ENCODE measurements at places on chromosomes 4 and X. TPM values are rescaled to one million over a fixed set of nuclear protein-coding genes. Genes with fewer than 3 reads are reported as not detected.

The DCAF12L1 gene
- total RNA-seq: not detected

The XAGE3 gene
- total RNA-seq: not detected

The TECRL gene
- total RNA-seq: not detected

The TMSB15B gene
- total RNA-seq: 7.7 TPM

The RAB33B gene
- total RNA-seq: 4.5 TPM

The TCEAL7 gene
- not detected for total RNA-seq

The OPN1MW gene
- not detected for total RNA-seq

The NUDT11 gene
- total RNA-seq: 6.1 TPM

The TCP11X2 gene
- not detected for total RNA-seq

The ETDB gene
- not detected for total RNA-seq

The TASL gene
- 5.2 TPM for total RNA-seq

The TRIM2 gene
- total RNA-seq: 0.18 TPM

The PPP2R2C gene
- total RNA-seq: not detected

The F8A2 gene
- total RNA-seq: not detected

The EPGN gene
- not detected for total RNA-seq

The STK32B gene
- total RNA-seq: not detected

The C4orf50 gene
- 0.18 TPM for total RNA-seq

The NXF2 gene
- total RNA-seq: not detected

The FAM47E gene
- total RNA-seq: not detected

The CXorf66 gene
- not detected for total RNA-seq

The HELT gene
- total RNA-seq: not detected

The RXFP1 gene
- not detected for total RNA-seq

The TCEAL6 gene
- not detected for total RNA-seq

The CEP135 gene
- 13.3 TPM for total RNA-seq

The CDX4 gene
- total RNA-seq: not detected

The TLR6 gene
- 0.48 TPM for total RNA-seq

The GAGE1 gene
- not detected for total RNA-seq

The CCDC149 gene
- not detected for total RNA-seq

The SNCA gene
- total RNA-seq: 0.39 TPM

The NLGN4X gene
- 0.09 TPM for total RNA-seq

Data from activated T-helper 2 cell treated with anti-CD3 and anti-CD28 coated beads, Interferon-gamma antibody, Interleukin-2, Interleukin-4, amounts not matched to agents 10 μg/mL and 5 μg/mL and 100 μg/mL, durations not matched to agents 14 hours and 24 hours and 36 hours (primary cell).